ENCODE measurements at places on chromosomes 3 and 15.

- no peak for DNase-seq
Observed at GRCh38 chr3:173857154-173857553, 459.6 kb downstream of the NLGN1 start.

- DNase-seq = no peak
Observed at GRCh38 chr3:47956521-47956920, 59.7 kb downstream of the MAP4 start.

- no peak for DNase-seq
Observed at GRCh38 chr3:181790561-181790960, 78.8 kb downstream of the SOX2 start.

DNA sequence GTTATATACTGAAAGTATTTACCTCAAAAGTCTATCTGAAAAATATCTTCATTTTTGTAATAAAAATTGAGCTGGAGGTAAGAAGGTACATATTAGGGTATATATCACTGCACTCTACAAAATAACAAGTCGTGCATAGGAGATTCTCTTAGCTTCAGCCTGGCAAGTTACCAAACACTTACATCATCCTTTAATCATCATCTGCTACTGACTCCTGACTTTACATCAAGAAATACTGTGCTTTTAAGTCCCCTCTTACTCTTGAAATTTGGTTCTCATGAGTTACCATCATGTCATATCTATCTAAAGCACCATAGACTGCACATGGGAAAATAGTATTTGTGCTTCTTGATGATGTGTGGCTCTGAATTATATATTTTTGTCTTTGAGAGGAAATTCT, 50.8 kb downstream of the LYSMD4 start:
- no peak for DNase-seq

GRCh38 chr3:94647131-94647530, 584.3 kb downstream of the NSUN3 start:
- DNase-seq = no peak

- no peak for DNase-seq
Observed at GRCh38 chr15:38042707-38043445, 108.4 kb downstream of the TMCO5A start.

- no peak for DNase-seq
Observed at GRCh38 chr15:58573270-58573669, 141.5 kb downstream of the LIPC start.

DNA sequence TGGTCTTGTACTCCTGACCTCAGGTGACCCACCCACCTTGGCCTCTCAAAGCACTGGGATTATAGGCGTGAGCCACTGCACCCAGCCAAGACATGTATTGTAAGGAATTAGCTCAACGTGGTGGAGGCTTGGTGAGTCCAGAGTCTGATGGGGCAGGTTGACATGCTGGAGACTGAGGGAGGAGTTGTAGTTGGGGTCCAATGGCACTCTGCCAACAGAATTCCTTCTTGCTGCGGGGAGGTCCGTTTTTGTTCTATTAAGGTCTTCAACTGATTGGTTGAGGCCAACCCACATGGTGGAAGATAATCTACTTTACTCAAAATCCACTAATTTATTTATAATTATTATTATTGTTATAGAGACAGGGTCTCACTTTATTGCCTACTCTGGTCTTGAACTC, 30.1 kb downstream of the PLA2G4D start:
- DNase-seq = no peak

DNA sequence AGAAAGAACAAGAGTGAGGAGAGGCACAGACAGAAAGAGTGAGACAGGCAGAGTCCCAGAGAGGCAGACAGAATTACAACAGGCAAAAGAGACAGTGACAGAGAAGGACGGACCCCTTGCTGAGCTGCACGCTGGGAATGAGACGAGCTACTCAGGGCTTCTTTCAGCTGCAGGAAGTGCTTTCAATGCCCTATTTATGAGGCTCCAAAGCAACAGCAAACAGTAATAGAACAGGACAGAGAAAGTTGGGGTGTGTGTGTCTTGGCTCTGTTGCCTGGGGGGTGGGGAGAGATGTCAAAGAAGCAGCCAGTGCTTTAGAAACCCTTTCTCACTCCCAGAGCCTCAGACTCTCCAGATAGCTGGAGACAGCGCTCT, 502 bp upstream of the TIMP4 start:
- DNase-seq = no peak

GRCh38 chr3:111723293-111724215, 128.4 kb upstream of the ZBED2 start:
- DNase-seq = no peak

- no peak for DNase-seq
Observed at GRCh38 chr15:52745326-52746161, 44.6 kb downstream of the ONECUT1 start.

DNA sequence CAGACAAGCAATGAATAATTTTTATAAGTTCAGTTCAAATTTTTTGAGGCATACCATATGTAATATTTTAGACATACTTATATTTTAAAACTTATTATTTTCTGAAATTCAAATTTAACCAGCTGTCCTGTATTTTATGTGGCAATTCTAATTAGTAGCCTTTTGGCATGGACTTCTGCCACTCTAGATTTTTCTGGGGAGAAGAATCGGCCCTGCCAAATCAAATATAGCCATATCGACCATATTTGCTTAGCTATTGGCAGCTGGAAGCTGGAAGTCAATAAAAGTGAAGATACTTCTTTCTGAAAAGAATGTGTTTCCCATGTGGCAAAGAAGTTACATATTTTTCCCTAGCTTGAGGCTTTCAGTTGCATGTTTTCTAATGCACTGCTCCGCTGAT, 9.4 kb upstream of the RBMS3 start:
- no peak for DNase-seq

GRCh38 chr3:18825665-18826064, 322.6 kb upstream of the KCNH8 start:
- no peak for DNase-seq

- no peak for DNase-seq
Observed at GRCh38 chr15:51793521-51794305, 35.7 kb upstream of the TMOD3 start.

GRCh38 chr3:127986803-127987202, 65.4 kb upstream of the SEC61A1 start:
- no peak for DNase-seq

DNA sequence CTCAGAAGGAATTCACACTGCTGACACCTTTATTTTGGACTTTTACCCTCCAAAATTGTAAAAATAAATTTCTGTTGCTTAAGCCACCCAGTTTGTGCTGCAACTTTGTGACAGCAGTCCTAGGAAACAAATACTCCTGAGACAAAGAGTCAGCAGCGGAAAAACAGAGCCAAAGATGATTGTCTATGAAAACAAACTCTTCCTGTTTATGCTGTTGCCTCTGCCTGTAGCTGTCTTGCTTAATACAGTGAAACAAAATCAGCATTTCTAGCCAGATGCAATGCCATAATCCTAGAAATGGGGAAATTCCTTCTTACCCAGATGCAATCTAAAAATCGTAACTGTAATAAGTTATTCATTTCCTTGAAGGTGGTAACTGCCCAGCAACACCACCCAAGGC, 387.5 kb upstream of the ATP11B start:
- no peak for DNase-seq

DNA sequence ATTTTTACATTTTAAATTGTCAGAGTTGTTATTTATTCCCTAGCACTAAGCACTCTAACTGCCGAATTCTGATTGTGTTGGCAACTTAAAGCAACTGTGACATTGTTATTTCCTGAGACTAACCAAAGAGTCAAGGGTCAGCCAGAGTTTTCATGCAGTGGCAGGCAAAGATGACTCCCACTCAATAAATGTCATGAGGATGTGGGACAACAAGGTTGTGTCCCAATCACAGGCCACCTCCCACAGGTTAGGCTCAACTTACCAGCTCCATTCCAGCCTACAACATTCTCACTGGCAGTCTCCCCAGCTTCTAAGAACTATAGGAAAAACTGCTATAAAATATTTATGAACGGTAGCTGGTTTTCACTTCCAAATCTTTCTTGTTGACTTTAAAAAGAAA, 80.1 kb downstream of the RSL24D1 start:
- DNase-seq = no peak

DNA sequence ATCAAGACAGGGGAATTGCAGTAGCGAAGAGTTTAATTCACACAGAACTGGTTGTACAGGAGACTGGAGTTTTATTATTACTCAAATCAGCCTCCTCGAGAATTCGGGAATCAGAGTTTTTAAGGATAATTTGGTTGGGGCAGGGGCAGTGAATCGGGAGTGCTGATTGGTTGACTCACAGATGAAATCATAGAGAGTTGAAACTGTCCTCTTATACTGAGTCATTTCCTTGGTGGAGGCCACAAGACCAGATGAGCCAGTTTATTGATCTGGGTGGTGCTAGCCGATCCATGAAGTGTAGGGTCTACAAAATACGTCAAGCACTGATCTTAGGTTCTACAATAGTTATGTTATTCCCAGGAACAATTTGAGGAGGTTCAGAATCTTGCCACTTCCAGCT, 5.3 kb upstream of the ZNF770 start:
- DNase-seq = no peak

DNA sequence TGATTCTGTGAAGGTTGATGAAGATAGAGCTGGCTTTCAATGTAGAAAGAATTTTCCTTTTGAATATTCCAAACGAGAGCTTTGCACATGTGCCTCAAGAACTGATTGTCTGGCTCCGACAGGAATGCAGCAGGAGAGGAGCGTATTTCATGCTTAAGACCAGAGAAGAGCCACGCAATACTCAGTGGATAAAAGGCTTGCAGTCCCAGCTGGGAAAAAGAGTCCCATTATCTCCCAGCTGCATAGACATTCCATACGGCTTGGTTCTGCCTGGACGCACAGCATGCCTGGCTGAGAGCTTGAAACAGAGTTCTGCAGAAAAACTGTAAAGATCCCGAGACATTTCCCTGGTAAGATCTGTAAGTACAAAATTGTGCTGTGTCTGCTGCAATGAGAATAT, at the start of gene CNTN6:
CNTN6 (plus strand) TSS at position 254 of the 400 bp plus-strand sequence. CDS start 54,985 bp downstream, outside the sequence.
- DNase-seq = no peak

DNA sequence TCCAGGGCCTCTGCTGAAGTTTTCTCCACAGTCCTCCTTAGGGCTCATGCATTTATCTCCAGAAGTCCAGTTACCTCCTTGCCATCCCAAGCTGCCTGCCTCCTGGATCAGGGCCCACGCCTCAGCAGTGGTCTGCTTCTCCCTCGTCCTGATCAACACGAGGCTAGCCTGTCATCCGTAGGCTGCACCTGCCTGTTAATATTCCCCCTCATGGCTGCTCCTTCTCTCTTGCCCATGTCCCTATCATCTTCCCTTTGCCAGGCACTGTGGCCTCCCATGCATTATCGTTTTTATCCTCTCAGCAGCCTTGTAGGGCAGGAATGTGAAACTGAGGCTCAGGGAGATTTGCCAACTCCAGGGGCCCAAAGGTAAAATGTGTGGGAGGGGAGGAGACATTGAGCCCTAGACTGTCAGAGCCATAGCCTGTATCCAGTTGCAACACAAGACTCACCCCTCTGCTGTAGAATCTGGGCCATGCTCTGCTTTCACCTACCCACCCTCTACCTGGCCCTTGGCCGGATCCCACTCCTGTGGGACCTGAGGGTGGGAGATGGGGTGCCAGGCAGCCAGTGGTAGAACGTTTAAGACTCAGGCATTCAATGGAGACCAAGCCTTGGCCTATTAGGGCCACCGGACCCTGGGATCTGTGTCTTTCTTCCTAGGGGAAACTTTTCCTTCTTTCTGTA, 4.6 kb downstream of the GRM2 start:
- no peak for DNase-seq

GRCh38 chr3:182375916-182376315, 417.4 kb upstream of the ATP11B start:
- DNase-seq = no peak

DNA sequence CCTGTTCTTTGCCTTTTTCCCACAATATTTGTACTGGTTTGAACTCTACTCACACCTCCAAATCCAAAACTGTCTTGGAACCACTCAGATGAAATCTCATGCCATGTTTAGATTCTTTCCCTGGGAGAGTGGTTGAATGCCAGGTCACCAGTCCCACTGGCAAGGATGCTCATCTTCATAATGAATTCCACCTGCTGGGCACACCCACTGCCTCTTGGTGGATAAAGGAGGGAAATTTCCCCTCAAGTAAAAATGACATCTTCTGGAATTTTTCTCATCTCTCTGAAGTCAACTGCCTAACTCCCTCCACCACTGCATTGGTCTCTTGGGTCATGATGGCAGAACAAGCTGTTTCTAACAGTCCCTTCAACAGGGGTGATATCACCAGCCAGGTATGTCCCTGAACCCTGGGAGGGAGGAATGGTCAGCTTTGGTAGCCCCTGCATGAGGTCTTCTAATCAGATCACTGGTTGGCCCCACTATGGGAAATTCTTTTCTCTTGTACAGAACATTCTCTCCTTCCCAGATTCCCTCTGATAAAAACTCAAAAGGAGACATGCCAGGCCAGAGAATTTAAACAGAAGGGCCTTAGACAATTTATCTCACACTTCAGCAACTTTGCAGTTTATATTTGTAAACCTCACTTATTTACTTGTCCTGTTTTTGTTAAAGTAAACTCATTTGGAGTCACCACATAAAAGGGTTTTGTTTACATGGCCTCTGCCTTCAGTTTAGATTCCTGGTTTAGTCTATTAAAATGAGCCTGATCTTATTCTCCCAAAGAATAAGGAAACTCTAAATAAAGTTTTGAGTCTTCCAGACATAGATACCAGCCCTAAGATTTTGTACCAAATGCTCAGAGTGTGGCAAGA, 143.4 kb downstream of the WNT5A start:
- DNase-seq = no peak

DNA sequence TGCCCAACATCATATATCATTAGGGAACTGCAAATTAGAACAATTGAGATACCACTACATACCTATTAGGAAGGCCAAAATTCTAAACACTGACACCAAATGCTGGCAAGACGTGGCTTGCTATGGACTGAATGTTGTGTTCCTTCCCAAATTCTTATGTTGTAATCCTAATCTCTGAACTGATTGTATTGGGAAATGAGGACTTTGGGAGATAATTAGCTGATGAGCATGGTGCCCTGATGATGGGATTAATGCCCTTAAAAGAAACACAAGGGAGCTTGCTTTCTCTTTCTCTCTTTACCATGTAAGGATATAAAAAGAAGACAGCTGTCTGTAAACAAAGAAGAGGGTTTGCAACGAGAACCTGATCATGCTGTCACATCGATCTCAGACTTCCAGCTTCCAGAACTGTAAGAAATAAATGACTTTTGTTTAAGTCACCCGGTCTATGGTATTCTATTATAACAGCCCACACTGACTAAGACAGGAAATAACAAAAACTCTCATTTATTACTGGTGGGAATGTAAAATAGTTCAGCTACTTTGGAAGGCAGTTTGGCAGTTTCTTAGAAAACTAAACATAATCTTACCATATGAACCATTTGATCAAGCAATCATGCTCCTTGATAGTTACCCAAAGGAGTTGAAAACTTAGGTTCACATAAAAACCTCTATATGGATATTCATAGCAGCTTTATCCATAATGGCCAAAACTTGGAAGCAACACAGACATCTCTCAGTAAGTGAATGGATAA, 458.3 kb upstream of the CBLB start:
- no peak for DNase-seq

All from activated naive CD4-positive, alpha-beta T cell treated with Interleukin-2 at 50 U/mL for 16 hours (primary cell).